ENCODE measurements at places on chromosomes 1 and 21.

GRCh38 chr1:8889925-8890785 is 11.7 kb upstream of the ENO1 start:
- DNase-seq: no peak

DNA sequence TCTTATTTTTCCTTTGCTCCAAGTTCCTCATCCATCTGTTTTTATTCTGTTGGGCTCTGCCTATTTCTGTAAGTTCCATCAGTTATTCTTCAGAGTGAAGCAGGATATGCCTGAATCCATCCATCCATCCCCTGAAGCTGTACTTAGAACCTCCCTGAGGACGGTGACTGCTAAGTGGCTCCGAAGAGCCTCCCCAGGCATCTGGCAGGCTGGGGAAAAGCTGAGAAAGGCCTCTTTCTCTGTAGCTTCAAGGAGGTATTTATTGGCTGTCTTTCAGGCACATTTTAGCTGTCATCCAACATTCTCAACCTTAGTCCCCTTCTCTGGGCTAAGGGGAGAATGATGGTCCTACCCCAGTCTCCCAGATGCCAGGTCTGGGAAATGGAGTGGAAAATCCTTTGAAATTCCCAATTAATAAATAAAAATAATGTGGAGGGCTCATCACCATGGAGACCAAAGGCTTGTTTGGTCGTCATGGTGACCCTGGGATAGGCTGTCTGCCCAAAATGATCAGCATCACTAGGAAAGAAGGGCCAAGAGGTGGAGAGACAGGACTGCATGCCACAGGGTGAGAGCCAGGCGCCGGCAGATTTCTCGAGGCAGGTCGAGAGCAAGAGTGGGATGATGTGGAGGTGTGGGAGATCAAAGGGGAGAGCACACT is 82.0 kb downstream of the UBIAD1 start:
- DNase-seq: no peak

DNA sequence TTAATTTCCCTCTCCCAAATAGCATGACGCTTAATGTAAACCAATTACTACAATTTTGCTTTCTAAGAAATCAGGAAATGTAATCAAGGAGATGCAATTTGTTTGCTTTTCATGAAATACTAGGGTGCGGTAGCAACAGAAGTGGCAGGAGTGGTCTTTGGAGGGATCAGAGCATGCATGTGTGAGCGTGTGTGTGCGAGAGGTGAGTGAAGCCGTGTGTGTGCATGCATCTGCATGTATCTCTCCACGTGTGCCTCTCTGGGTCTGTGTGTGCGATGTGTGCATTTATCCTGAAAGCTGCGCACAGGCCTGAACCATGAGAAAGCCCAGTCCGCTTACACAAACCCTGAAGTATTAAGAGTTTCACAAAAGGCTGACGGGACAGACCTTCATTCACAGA is 249.8 kb upstream of the C1orf174 start:
- DNase-seq: no peak

DNA sequence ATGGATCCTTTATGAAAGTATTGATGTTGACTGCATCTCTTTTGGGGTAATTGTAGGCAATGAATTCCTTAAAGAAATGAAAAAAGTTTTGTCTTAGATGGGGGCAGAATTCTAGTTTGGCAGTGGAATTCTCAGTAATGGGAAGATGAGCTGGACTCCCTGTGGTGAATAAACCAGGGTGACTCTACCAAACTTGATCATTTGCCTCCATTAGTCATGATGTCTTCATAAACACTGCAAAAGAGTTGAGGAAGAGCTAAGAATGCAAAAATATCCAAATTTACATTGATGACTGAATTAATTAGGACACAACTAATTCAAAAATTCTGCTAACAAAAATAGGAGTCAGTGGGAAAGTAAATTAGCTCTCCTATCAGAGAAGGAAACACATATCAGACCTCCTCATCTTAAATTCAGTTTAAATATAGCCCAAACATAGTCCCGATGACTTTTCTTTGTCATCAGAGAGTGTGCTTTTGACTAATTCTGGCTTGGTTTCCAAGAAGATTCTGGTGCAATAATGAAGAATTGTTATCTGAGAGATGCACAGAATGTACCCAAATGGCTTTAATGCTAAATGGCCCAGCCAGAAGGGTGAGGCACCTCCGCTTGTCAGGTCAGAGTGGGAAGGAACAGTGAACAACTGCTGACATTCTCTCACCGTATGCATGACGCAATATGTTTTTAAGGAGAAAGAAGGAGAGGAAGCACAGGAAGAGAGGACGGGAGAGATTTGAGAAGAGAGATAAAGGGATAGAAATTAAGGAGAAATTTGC is 525.1 kb downstream of the LMO4 start:
- DNase-seq: no peak

- DNase-seq: no peak
Measured at GRCh38 chr1:5140962-5141361, 486.6 kb downstream of the AJAP1 start.

DNA sequence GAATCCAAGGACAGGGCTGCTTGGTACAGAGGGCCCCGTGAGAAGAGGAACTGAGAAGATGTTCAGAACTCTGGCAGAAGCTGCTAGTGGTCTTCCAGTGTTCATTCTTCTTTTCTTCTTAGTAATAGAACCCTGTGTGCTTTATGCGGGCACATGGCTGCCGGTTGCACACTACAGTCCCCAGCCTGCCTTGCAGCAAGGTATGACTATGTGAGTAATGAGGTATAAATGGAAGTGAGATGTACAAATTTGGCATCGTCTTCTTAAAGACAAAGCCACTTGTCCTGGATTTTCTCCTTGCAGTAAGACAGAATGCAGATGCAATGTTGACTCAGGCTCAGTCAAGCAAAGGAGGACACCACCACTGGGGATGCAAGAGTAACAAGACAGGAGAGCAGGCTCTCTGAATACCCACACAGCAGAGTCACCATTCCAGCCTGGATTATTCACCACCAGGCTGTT is 15.0 kb upstream of the ATP1B1 start:
- DNase-seq: no peak

DNA sequence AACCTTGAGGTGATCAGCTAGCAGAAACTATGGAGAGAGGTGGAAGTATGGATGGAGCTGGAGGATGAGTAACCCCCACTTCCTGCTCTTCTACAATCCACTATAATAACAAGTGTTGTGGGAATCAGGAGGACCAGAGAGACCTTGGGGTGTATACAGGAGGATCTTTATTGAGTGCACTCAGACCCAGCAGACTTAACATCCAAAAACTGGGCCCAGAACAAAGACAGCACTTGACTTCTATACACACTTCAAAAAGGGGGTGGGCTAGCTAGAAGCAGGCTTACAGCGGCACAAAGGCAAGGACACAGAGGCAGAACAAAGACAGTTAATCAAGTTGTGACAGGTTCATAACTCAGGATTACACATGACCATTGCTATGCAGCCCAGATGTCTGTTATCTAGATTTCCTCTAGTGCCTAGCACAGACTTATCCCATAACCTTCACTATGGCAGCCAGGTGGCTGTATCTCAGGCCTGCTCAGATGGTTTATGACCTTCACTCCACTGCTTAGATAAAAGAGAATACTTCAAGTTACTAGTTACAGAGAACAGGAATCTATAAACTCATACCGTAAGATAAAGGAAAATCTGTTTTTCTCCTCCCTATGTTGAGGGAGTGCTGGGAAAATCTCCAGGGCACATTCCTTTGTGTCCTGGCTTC is 36.1 kb upstream of the PADI2 start:
- DNase-seq: no peak

DNA sequence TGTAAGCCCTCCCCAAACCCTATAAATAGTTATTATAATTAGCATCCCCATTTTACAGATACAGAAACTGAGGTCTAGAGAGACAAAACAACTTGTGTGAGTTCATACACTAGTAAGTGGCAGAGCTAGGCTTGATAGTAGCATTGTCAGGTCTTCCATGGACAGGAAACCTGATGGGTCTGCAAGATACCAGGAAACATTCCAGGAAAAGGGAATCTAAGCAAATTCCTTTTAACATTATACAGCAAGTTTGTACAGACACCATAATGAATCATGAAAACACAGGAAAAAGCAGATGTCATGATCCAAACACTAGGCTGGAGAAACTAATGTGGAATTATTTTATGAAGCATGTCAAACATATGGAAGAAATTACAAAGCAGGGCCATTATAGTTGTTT is 89.1 kb upstream of the KCNK2 start:
- no peak for DNase-seq

DNA sequence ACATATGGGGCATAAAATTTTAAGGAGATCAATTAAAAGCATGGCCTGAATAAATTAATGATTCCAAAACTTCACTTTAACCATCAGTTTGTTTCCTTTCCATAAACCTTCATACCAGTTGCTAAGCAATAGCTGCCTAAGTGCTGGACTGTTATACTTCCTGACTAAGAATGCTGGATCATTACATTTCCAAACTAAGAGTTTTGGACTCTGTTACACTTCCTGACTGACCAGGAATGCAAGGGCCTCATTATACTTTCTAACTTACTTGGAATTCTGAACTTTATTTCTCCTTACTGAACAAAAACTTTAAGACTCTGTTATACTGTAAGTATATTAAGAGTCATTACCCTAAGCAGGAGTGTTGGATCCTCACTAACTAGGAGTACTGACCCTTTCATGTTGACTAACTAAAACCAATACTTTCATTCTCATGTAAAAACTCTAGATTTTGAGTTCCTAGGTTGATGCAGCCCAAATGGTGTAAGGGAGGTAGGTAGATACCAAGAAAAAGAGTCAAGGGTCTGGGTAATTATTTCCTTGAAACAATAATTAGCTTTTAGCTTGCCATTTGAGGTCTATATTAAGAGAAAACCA is 118.2 kb downstream of the FAF1 start:
- DNase-seq: no peak

- DNase-seq: no peak
Measured at GRCh38 chr21:34307991-34308532, 55.7 kb upstream of the KCNE2 start.

DNA sequence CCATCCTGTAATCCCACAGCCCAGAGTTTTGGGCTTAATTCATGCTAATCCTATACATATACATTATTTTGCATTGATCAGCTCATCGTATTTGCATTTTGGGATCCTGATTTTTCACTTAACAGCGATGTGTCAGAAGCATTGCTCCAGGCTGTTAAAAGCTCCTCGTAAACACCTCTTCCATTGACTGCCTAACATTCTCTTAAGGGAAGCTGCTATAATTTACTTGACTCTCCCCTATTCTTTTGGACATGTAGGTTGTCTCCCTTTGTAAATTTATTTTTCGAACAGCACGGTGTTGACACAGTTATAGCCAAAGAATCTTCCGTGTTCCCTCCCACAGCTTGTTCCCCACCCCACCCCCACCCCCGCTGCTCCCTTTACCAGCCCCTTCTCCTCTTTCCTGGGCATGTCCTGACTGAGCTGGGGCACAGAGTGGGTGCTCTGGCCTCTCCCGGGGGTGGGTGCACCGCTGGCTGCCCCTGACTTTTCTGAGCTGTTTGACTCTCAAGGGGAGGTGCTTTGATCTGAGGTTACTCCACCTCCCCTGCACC is 22.8 kb downstream of the LDLRAP1 start:
- no peak for DNase-seq

- no peak for DNase-seq
Measured at GRCh38 chr1:30782361-30783255, 25.0 kb upstream of the LAPTM5 start.

- no peak for DNase-seq
Measured at GRCh38 chr1:74861867-74862266, 128.9 kb downstream of the TYW3 start.

DNA sequence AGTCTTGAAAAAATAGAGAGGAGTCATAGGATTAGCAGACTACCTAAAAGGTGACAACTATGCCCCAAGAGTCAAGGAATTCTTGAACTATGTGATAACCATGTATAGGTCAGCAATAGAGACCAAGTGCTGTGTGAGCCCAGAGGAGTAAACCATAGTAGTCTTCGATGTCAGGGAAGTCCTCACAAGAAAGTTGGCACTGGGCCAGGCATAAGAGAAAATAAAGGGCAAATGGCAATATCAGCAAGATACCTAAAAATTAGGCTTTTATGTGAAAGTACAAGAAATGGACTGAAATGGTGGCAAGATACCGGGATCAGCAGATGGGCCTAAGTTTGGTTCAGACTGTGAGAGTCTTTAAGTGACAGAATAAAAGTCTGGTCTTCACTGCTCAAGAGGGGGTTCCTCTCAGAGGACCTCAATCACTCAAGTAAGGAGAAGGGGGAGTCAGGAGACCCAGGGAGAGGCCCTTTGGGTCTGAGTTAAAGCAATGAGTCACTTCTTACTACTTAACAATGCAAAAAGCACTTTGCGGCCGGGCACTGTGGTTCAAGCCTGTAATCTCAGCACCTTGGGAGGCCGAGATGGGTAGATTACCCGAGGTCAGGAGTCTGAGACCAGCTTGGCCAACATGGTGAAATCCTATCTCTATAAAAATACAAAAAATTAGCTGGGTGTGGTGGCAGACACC is 95.0 kb downstream of the TEX35 start:
- no peak for DNase-seq

GRCh38 chr1:191714845-191715244 is 443.4 kb upstream of the RGS18 start:
- DNase-seq: no peak

DNA sequence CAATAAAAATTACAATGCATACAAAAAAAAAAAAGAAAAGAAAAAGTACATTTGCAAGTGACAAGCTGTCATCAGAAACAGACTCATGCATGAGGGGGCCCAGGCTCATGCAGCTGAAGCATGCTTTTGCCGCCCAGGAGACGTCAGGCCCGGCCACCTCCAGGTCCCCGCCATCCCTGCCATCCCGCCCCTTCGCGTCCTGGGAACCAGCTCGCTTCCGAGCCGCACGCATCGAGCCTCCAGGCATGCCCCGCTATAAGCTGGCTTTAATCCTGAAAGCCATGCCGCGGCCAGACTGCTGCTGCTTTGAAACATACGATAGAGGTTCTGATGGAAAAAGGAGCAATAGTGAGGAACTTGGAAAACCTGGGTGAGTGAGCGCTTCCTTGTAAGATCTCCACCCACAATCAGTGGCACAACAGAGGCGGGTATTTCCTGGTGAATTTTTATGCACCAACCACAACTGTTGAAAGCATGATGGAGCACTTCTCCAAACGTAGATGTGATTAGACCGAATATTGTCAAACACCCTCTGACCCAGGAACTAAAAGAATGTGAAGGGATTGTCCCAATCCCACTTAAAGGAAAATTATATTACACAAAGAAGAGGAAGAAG is 113.7 kb downstream of the FAF1 start:
- no peak for DNase-seq

DNA sequence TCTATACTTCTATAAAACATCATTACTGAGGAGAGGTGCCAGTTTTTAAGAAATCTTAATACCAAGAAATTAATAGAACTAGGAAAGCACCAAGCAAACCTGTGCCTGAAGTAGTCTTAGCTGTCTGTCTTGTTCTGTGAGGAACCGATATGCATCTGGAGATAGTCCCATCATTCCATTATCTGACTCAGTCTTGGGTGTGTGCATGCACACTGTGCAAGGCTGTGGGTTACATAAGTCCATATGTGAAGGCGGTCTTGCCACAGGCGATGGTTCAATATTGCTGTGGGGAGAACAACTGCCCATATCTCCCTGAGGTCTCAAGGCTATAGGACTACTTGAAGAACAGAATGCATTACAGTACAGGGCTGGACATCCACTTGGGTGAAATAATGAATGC is 33.8 kb downstream of the STIL start:
- DNase-seq: no peak
